ENCODE measurements at places on chromosomes 1 and 21.

DNA sequence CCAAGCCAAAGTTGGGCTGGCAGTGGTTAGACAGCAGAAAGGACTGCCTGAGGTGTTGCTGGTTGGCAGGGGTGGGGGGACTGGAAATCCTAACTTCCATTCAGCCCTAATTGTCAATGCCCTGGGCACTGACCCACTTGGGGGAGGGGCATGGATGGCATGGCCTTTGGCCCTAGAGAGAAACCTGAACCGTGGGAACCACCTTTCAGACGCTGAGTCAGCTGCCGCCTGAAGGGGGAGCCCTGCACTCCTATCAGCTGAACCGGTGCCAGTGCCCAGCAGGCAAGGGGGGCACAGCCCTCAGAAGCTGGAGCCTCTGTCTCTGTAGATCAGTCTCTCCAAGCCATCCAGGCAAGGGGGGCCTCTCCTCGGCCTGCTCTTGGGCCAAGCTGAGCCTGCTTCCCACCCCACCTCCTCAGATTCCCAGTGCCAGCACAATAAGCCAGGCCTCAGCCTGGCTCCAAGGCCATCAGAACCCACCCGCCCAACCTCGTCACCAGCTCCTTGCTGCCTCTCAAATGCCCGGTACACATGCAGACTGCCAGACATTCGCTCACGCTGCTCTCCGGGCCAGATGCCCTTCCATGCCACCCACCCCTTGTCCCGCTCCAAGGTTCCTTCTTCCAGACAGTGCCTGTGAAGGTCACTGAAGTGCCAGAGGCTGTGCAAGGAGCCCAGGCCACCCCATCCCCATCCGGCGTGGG lies 11.6 kb downstream of the TINAGL1 start:
- peak; percentile 51 for DNase-seq

DNA sequence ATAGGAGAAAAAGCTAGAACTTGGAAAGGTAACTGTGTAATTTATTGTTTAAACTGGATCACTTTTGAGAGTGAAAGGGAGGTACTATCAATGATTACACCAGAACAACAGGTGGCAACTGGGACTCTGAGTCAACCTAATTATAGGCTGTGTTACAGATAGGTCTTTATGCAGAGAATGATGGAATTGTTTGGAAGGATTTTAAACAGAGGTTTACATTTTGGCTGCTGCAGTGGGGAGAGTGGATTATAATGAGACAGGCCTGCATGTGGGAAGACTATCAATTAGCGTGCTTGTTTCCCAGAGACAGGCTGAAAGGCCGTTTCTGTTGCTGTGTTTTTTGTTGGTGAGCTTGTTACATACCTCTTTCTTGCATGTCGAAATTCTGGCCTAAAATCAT lies 432.9 kb downstream of the PLA2G4A start:
- DNase-seq = no peak

DNA sequence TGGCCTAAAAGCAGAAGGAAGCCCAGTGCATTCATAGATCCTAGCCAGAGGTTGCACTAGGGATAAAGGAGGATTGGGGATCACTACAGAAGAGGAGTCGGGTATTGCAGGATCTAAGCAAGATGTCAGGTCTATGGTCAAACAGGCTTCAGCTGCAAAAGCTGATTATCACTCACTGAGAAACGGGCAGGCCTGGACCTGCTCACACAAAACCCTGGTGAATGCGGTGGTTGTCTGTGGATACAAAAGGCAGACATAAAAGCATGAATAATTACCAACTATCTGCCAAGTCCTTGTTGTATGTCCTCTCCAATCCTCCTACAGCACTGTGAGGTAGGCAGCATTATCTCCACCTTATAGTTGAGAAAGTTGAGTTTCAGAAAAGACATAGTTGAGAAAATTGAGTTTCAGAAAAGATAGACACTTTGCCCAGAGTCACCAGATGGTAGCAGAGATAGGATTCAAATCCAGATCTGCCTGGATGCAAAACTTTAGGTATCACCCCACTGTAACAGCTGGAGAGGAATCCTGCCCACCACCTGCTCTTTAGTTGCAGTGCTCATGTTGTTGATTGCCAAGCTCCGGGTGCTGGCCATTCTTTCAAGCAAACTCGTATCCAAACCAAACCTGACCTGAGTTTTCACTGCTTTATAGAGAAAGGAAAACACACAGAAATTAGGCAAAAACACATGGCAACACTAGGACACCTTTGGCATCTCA lies 49.6 kb upstream of the HOOK1 start:
- no peak for DNase-seq

DNA sequence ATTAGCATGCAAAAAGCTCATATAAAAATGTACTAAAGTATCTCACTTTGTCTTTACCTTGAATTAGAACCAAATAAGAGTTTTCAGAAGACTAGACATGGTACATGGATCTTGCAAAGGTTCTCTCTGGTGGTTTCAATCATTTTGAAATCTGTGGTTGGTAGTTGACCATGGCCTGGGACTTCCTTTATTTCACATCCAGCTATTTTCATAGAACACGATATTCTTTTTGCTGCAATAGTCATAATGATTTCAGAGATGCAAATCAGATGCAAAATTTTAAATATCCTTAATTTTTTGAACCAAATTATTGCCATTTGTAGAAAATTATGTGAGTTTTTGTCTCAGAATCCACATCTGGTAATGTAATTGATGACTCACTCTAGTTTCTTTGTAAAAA lies 375.1 kb upstream of the ZP4 start:
- DNase-seq = peak; percentile 25

GRCh38 chr1:215001419-215002021 lies 81.0 kb upstream of the KCNK2 start:
- DNase-seq = no peak

DNA sequence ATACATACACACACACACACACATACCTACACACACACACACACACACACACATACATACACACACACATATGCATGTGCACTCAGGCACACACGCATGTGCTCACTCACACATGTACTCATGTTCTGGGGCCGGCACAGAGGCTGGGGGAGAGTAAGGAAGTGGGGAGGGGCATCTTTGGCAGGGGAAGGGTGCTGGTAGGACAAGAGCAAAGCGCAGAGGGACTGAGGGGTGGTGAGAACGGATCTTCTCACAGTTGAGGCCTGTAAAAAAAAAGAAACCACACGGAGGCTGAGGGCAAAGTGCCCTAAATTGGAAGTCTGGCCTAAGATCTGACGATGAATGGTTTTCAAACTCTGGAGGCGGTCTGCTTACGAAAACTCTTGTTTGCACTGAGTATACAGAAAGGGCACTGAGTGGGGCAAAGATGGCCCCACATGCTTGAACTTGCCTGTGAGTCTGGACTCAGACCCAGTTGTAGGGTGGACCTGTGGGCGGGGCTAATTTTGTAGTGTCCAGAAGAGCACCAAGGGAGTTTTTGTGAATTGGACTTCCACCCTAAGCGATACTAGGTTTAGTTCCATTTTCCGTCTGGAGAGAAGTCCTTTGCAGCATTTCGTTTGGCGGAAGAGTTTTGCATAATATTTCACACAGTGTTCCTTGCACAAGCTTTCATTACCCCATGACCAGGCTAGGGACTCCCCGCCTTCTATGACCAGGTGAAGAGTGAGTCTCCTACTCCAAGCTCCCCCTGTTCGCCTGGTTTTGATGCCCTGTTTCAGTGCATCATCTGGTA lies 79.3 kb upstream of the LYST start:
- DNase-seq = peak; percentile 75

DNA sequence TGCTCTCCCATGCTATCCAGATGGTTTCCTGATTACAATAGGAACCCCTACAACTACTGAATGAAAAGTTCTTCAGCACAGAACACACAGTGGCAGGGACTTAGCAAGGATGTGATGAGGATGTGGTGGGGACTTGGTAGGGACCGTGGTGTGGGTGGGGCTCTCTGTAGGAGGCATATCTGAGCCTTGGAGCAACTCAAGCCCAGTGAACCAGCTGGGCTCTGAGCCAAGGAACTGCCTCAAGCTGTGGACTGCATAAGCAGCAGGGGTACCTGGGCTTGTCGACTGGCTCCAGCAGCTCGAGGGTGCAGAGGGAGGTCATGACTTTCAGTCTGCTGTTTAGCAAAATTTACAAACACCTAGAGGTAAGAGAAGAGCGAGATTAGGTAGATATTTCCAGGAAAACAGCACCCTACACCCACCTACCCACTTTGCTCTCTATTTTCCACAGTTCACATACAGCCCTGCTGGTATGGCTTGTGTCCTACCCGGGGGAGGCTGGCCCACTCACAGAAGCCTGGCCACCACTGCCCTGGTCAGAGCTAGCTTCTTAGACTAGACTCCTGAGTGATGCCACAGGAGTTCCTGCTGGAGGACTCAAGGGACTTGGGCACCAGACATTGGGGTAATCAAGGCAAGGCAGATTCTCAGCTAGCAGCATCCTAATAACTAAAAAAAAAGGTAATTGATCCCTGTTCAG lies 86.8 kb upstream of the GCLM start:
- DNase-seq = no peak

Data from Kasumi-1 (cell line).